GM18507 (cell line): ENCODE measurements at places on chromosomes 13 and 19.

GRCh38 chr13:51151463-51151862 is 40.4 kb upstream of the C13orf42 start:
- DNase-seq: no peak

DNA sequence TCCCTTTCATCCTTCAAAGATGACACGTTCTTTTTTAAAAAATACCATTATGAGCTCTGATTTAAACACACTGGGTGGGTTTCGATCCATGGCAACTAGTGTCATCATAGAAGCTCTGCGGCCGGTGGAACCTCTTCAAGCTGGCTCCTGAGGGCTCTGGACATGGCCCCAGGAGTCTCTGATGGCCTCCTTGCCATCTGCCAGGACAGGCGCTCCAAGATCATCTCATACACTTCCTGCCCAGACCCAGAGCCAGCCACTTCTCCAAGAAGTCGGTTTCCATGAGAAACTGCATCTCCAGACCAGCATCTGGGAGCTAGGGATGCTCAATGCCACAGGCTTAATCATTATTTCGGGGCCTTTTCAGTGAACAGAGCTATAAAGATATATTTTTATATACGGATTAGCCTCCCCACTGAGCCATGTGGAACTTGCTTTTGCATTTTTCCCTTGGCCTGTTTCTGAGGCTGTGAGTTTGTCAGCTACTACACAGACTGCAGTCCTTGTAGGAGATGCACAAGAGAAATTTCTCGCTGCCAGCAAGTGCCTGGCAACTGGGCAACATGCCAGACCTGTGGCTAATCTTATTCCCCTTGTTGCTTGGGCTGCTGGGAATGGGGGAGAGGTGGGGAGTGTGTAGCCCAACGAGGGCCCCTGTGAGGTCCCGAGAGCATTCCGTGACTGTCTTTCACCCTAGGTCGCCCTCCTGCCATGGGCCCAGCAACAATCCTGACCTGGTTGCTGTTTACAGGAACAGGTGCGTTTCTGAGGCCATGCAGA is 15.9 kb downstream of the SUGP1 start:
- DNase-seq: no peak

DNA sequence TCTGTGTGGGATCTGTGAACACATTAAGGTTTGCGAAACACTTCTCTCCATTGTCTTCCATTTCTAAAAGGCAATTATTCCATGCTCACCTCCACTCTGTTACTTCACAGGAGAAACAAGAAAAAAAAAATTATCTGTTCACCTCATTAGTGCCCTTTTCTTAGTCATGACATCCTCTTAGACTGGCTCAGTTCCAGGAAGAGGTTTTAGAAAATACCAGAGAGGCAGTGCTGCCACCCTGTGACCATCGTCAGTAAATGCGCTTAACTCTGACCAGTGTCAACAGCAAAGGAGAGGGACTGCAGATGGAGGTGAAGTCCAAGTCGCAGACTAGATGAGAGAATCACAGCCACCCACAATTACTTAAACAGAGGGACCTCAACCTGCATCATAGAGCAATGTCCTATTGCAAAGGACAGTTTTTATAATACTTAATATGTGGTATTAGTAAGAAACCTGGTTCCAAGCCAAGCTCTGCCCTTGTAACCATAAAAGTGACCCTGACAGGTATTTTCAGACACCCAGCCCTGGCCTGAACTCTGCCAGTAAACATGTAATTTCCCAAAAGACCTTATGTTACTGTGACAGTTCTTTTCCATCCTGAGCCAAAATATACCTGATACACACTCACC is 19.4 kb downstream of the CEACAM21 start:
- peak; percentile 35 for DNase-seq

- no peak for DNase-seq
Observed at GRCh38 chr13:34004676-34005075, 186.7 kb downstream of the RFC3 start.

DNA sequence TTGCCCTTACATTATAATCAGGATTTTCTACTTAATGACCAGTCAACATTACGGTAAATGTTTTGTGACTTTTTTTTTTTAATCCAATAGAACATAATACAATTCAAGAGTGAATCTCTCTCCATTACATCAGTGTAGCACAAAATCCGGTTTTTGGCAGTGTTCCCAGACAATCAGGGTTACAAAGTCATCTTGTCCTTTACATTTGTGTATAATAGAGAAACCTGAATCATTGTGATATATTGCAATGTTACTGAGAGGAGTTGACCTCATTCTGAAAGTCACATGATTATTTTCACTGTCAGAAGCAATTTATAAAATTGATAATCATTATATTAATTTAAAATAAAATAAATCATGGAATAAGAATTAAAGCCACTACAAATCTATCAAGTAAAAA is 1346.0 kb upstream of the SPRY2 start:
- no peak for DNase-seq

- DNase-seq: no peak
Observed at GRCh38 chr13:114296902-114297301, 15.5 kb downstream of the UPF3A start.

- no peak for DNase-seq
Observed at GRCh38 chr13:53160211-53160610, 131.6 kb downstream of the OLFM4 start.

DNA sequence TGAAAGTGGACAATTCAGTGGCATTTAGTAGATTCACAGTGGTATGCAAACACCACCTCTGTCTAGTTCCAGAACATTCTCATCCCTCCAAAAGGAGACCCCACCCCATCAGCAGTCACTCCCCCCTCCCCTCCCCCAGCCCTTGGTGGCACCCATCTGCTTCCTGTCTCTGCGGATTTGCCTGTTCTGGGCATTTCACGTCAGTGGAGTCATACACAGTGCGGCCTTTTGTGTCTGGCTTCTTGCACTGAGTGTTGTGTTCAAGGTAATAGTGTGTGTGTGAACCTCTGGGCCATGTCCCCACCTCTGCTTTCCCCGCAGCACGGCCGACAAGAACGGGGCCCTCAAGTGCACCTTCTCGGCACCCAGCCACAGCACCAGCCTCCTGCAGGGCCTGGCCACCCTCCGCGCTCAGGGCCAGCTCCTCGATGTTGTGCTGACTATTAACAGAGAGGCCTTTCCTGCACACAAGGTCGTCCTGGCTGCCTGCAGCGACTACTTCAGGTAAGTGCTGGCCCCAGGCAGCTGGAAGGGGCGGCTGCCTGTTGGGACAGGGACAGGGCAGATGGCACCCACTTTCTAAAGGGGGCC is 19.4 kb upstream of the CRTC1 start:
- no peak for DNase-seq

DNA sequence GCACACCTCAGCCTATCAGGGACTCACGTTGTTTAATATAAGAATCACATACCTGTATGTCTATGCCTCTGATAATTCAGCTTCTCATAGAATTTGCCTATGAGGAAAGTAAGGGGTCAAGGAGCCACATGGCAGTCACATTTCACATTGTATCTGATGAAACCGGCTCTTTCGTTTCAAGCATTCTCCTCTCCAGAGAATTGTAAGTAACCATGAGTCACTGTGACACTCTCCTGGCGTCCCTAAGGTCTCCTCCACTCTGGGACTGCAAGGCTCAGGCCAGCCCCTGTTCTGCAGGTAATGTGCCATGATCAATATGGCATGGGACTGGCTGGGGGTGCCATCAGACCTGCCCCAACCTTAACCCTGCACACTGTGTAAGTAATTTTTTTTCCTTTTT is 503.3 kb downstream of the COG6 start:
- no peak for DNase-seq

DNA sequence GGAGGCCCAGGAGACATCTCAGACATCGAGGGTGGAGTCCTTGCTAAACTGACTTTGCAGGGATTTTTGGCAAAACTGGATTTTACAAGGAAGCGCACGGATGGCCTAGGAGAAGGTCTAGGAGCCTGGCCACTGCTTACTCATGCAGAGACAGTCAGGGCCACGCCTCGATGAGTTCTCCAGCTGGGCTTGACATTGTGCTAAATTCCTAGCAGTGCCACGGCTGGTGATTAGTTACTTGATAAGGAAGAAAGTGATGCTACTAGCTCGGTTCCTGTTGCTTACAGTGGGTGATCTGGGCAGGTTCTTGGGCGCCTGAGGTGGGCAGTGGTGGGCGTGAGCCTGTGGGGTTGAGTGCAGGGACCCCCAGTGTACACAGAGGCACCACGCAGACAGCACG is 143.4 kb downstream of the SOX1 start:
- no peak for DNase-seq

DNA sequence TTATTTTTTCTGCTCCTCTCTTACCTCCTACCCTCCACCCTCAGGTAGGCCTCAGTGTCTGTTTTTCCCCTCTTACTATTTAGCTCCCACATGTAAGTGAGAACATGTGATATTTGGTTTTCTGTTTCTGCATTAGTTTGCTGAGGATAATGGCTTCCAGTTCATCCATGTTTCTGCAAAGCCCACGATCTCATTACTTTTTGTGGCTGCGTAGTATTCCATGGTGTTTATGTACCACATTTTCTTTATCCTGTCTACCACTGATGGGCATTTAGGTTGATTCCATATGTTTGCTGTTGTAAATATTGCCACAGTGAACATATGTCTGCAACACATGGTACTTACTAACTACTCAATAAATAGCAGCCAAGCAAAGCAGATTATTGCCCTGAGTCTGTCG is 56.8 kb downstream of the DNAJC15 start:
- DNase-seq: no peak

GRCh38 chr13:107886118-107886517 is 329.2 kb downstream of the LIG4 start:
- no peak for DNase-seq

DNA sequence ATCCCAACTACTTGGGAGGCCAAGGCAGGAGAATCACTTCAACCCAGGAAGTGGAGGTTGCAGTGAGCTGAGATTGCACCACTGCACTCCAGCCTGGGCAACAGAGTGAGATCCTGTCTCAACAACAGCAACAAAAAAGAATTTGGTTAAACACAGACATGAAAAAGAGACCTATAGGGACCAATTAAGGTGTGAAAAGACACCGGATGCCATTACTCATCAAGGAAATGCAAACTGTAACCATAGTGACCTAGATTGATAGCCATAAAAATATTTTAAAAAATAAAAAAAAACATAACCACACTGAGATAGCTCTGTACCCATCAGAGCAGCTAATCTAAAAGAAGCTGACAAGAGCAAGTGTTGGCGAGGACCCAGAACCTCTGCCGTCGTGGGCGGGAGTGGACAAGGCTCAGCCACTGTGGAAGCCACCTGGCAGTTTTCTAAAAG is 37.1 kb upstream of the ISYNA1 start:
- no peak for DNase-seq

GRCh38 chr13:94030415-94031119 is 448.9 kb downstream of the DCT start:
- DNase-seq: no peak

DNA sequence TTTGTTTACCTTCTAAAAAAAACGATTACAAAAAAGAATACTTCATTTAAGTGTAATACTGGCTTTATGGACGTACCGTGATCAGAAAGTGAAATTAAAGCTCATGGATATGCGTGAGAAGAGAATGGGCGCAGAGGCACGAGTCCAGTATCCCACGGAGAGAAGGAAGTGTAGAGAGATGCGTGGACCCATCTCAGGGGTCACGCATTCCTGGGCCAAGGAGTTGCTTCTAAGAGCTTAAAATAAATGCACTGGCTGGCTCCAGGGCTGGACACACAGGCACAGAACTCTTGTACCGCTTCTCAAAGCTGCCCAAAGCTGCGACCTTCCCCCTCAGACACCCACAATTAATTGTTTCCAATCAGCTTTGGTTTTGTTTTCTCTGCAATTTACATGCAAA is 8.7 kb upstream of the SPC24 start:
- no peak for DNase-seq

GRCh38 chr13:31160857-31161556 is 697 bp downstream of the HSPH1 start:
- DNase-seq: no peak

GRCh38 chr13:112748947-112749735 is 59.3 kb downstream of the ATP11A start:
- no peak for DNase-seq

DNA sequence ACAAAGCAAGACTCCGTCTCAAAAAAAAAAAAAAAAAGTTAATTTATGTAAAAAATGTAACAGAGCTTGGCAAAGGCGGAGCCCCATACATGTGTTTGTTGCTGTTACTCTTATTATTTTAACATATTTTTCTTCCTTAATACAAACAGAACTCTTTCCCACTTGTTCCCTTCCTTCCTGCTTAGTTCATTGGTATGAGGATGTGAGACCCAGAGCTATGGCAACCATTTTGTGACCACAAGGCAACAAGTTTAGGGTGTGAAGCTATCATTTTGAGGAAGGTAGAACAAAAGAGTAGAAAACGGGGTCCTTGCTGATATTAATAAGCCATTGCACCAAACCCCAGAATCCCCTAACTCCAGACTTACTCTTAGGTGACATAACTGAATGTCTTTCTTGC is 5.4 kb downstream of the IFNL1 start:
- no peak for DNase-seq

DNA sequence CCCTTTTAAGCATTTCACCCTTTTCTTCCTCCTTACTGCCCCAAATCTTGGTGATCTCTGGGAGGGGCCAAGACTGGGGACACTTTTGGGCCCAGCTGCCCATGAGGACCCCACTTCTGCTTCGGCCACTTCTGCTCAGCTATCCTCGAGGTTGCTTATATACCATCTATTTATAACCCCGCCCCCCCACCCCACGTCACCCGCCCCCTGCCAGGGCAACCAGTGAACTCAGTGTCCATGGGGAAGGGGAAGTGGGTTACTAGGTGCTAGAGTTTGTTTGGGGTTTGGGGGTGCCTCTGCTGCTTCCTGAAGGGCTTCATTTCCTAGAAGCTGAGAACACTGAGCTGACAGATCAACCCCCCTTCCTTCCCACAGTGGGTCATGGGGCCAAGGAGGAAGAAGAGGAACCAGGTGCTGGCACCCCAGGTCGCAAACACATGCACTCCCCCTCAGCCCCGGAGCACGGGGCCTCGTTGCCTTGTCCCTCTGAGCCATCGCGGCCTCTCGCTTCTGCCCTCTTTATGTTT is 6.1 kb upstream of the ADGRE5 start:
- DNase-seq: no peak

- DNase-seq: no peak
Observed at GRCh38 chr13:51249255-51249654, 27.1 kb downstream of the FAM124A start.

- DNase-seq: no peak
Observed at GRCh38 chr13:95462801-95463200, 89.7 kb upstream of the CLDN10 start.

DNA sequence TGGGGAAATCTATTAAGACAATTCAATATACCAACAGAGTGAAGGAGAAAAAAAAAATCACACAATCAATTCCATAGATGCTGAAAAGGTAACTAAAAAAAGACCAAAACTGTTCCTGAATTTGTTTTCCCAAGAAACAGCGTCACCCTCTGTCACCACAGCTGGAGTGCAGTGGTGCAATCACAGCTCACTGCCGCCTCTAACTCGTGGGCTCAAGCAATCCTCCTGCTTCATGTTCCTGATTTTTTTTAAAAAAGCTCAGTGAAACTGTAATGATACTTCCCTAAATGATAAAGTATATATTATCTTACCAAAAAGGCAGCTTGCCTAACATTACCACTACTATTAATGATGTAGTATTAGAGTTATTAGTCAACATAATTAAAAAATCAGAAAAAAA is 19.6 kb upstream of the ZFP14 start:
- no peak for DNase-seq

- no peak for DNase-seq
Observed at GRCh38 chr19:32189956-32190706, 155.3 kb upstream of the ZNF507 start.
